ENCODE measurements at places on chromosomes 3 and 15. TPM values are rescaled to one million over a fixed set of nuclear protein-coding genes. Genes with fewer than 3 reads are reported as not detected.

Gene TOMM70
- 30.8 TPM for total RNA-seq

Gene GOLGA6A
- not detected for total RNA-seq

Gene CCDC54
- total RNA-seq, result not detected

Gene SPINT1
- total RNA-seq, result 128 TPM

Gene CCR8
- not detected for total RNA-seq

Gene P2RY1
- total RNA-seq, result under 0.01 TPM

Gene FANCD2OS
- total RNA-seq, result not detected

Gene SPESP1
- 1.3 TPM for total RNA-seq

Gene STAC
- 31.0 TPM for total RNA-seq

Gene FBXO40
- not detected for total RNA-seq

Gene MYLK
- 155 TPM for total RNA-seq

Gene CDHR4
- not detected for total RNA-seq

Gene XYLB
- 1.0 TPM for total RNA-seq

Gene XRN1
- total RNA-seq, result 9.1 TPM

Gene POLR2M
- 544 TPM for total RNA-seq

Gene PCLAF
- total RNA-seq, result 5.3 TPM

Gene ZBTB20
- total RNA-seq, result 8.0 TPM

Gene LMAN1L
- not detected for total RNA-seq

Gene LRRN1
- 1.6 TPM for total RNA-seq

Gene PARP14
- total RNA-seq, result 20.9 TPM

Gene ETV5
- total RNA-seq, result 21.9 TPM

Gene RNU6-1
- not detected for total RNA-seq

Gene TNFSF10
- total RNA-seq, result 61.1 TPM

Gene CD80
- not detected for total RNA-seq

Gene HYAL3
- total RNA-seq, result 4.4 TPM

Gene STRIT1
- total RNA-seq, result not detected

Gene SENP8
- 1.1 TPM for total RNA-seq

Data from mesangial cell (primary cell).